Fibroblast of skin of back (primary cell): ENCODE measurements at places on chromosomes 2 and 18.

DNA sequence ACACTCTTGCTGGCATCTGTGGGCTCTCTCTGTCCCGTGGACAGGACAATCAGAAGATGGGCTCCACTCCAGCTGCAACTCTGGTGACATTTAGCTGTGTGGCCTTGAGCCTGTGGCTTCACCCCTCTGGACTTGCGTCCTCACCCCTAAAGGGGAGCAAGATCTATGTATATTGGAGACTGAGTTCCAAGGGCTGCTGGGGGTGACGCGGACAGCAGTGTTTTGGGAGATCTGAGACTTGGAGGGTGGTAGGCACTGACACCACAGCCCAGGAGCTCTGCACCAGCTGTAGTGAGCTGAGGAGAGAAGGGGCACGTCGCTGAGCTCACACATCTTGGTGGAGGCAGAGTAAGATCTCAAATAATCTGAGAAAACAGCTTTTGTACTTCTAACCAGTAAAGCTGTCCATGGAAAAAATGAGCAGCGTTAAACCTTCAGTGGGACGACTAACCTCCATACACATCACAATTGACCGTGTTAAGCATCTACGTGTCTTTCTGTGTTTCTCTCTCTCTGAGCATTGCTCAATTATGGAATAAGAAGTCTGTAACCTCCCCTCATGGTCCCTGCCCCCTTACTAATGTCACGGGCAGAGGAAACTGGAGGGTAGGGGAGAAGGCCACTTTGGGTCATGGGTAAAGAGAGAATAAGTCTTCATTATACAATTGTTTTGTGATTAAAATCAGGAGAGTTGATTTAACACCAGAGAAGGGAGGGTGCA is 85.8 kb downstream of the SH3RF3 start:
- DNase-seq: no peak

GRCh38 chr2:230861552-230862255 is 3.0 kb upstream of the ITM2C start:
- DNase-seq: no peak

DNA sequence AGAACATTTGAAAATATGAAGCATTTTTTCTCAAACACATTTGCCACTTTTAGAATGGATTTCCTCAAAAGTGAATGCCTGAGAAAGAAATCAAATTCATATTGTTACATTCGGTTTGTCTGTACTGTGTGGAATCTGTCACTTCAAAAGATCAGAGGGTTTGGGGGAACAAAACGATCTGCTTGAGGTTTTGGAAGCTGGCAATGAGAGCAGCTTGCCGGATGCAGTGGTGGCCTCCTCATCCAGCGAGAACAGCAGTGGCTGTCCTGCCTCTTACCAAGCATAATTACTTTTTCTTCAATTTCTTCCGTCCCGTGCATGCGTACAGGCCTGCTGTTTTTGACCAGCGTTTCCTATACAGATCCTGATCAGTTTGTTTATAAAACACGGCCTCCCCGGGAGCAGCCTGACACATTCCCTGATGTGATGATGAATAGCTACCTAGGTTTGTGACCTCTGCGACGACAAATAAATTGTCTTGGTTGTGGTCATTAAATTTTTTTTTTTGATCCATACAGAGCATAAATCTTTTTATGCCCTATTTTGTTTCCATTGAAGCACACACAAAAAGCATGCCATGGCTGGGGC is 45.2 kb downstream of the ITGA6 start:
- no peak for DNase-seq

GRCh38 chr2:218368621-218369153 is 12.0 kb downstream of the CATIP start:
- no peak for DNase-seq

- no peak for DNase-seq
Observed at GRCh38 chr18:36314098-36314497, 16.6 kb downstream of the FHOD3 start.
